ENCODE measurements at places on chromosomes 5 and 9.

- DNase-seq = no peak
Observed at GRCh38 chr9:129619787-129620668, 873 bp downstream of the C9orf50 start.

GRCh38 chr9:100466171-100466828 is 6.6 kb upstream of the TMEFF1 start:
- DNase-seq = no peak

DNA sequence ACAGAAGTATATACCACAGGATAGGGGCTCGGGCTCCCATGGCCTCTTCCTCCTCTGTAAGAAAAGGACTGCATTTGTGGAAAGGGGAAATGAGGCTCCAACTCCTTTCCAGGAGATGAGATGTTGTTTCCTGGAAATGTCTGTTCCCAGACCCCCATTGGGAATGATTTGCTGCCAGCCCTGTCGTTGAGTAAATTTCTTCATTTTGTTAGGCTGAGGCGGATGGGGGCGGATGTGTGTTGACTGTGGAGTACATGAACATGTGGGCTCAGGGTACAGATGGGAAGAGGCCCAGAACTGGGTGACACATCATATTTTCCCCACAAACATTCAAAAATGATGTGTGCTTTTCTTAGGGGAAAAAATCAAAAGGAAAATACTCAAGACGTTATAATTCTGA is 28.8 kb upstream of the TNFAIP8 start:
- peak; percentile 64 for DNase-seq

DNA sequence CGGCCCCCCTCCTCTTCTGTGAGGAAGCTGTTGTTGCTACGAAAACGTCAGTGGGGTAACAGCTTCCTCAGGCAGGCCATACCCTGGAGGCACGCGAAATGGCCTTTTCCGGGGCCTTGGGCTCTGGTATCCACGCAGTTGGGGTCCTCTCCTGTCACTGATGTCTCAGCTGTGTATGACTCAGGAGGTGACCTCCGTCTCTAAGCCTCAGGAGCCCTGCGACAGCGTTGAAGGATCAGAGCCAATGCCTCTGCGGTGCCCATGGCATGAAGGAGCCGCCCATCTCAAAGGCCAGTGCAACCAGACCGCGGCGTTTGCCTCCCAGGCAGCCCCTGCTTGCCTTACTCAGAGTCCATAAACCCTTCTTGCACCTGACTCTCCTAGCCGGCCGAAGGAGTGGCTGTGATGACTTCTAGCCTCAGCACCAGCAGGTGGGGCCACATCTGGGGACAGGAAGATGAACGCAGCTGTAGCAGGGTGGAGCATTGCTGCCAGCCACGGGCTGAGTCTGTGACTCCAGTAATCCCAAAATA is 1.0 kb upstream of the MXD3 start:
- DNase-seq = no peak

DNA sequence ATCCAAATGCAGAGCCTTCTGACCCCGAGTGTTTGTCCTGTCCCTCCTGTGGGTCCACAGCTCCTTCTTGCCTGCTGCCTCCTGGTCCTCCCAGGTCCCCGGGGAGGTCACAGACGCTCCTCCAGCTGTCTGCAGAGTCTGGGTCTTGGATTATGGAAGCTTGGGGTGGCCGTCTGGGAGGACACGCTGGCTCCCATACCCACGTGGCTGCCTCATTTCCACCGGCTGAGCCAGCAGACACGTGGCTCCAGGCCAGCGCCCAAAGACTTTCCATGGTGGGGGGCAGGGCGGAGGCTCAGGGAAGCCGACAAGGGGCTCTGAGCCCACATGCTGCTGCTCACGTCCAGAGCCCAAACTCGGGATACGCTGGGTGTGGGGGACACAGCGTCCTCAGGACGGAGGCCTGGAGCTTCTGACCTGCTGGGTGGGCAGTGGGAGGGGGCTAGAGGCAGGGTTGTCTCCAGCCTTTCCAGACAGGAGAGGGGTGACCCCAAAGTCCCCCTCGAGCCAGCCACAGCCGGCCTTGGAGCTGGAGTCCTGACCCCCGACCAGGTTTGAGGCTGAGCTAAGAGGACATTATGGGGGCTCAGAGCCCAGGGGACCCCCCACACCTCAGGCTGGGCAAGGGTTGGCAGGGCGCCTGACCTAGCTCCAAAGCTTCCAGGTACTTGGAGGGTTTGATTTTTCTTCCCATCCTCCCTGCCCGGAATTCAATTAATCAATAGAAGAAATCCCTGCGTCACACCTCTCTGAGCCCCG is 24.2 kb upstream of the RNU6ATAC start:
- no peak for DNase-seq

DNA sequence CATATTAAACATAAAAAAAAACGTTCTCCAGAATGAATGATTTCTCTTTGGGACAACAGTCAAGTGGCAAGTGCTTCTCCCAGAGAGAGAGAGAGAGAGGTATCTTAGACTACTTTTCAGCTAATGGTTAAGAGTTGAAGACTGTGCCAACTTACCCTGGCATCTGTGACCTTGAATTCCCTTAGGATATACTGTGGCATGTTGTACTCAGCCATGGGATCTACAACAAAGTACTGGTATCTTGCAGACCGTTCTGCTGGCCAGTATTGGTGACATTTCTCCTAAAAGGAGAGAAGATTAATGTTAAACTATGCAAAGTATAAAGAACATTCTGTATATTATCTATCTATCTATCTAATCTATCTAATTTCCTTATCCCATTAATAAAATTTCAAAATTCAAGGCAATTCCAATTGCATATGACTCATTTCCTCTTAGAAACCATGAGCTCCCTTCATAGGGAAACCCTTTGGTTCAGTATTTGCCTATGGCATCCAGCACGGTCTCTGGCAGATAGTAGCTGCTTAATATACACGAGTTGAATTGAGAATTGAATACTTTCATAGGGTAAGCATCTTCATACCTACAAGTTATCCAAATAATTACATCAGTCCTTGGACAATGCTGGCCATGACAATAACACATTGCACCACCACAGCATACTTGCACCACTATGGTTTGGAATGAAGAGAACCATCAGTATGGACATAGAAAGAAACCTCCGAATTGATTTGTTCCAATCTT is 539.4 kb upstream of the DMAC1 start:
- no peak for DNase-seq

DNA sequence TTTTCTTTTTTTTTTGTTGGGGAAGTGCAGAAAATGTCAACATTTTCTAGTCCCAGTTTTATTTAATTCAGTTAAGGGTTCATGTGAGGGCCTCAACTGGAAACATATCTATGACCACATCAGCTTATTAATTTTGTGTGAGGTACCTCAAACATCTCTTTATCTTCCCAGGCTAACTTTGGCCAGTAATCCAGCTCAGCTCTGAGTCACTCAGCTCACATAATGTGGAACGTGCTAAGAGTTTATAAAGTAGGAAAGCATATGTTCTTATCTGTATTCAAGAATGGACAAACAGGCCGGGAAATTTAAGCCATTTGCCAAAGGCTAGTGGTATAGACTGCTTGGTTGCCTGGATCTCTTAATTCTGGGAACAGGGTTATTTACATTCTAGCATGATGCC is 118.4 kb downstream of the INSYN2B start:
- no peak for DNase-seq

- no peak for DNase-seq
Observed at GRCh38 chr5:166712447-166713185, 1578.8 kb upstream of the WWC1 start.

- peak; percentile 11 for DNase-seq
Observed at GRCh38 chr9:91253488-91253887, 108.2 kb downstream of the AUH start.

DNA sequence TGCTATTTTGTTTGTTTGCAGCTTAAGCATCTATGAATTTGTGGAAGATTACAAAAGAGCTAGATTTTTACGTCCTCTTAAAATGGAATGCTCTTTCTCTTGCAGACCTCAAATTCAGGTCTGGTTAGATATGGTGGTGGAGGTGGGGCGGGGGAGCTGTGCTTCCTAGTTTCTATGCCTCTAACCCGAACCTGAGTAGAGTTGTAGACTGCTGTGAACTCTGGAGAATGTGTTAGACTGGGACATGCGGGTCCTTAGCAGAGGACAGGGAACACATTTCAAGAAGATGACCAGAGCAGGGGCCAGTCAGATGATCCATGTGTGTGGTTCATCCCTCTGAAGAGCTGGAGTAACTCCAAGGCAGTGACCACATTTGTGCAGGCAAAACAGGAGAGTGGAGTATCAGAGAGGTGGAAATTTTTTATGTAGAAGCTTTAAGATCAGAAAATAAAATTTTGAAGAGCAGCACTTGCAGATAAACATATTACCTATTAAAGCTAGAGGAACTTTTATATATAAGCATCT is 154.9 kb downstream of the FAM174A start:
- no peak for DNase-seq

DNA sequence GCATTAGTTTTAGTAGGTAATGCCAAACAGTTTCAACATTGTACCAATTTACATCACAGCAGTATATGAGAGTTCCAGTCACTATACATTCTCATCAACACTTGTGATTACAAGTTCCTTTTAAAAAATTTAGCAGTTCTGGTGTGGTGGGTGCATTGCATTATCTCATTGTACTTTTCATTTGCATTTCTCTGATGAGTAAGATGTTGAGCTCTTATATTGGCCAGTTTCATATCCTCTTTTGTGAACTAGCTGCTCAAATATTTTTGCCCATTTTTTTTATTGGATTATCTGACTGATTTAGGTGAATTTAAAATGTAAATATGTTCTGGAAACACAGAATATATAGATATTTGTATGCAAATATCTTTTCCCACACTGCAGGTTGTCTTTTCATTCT is 160.9 kb upstream of the NR3C1 start:
- DNase-seq = no peak

DNA sequence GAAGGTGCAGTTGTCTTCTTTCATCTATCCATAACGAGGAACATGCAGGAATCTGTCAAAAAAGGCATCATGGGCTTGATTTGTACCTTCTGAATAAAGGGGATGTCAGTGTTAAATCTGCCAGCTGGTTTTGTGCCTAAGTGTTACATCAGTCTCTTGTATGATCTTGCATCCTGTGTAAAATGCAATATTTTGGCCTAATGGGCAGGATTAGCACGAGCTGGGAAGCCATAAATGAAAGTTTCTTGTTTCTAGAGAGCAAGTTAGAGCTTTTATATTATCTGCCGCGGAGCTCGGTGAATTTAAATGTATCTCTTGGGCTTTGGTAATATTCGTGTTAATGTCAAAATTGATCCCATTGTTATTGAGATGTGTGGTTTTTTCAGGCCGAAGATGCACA is 526.1 kb upstream of the WWC1 start:
- no peak for DNase-seq

DNA sequence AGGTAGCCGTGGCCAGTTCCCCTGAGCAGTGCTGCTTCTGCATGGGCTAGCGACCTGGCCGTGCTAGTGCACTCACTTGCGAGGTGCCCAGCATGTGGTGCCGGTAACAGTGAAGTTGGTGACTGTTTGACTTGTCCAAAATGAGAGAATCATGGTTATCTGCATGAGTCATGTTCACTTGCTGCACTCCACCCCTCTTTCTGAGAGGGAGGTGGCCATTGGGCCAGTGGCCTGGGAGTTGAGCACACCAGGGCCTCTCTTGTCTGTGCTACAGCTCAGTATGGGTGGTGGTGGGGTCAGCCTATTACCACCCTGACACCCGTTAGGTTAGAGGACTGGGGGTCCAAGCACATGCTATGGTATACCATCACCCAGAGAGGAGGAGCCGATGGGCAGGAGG is 55.4 kb upstream of the GARNL3 start:
- DNase-seq = no peak

DNA sequence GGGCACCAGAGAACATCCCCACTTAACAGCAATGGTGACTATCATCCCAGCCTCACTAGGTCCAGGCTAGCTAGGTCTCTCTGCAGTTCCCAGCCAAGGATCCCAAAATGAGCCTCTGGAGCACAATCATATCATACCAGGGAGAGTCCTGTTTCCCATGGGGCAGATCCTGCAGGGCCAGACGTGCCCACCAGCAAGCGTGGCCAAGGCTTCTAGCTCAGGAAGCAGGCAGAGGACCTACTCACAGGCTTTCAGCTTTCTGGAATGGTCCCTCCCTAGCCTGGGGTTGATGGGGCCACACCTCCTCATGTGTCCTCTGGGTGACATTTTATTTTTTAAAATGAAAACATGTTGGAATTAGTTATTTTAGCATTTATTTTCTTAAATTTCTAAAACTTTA is 45.7 kb upstream of the PITX1 start:
- DNase-seq = no peak

GRCh38 chr9:127862075-127863011 is 7.9 kb upstream of the ENG start:
- DNase-seq = peak; percentile 25

GRCh38 chr5:5387777-5388176 is 34.7 kb upstream of the ICE1 start:
- no peak for DNase-seq

DNA sequence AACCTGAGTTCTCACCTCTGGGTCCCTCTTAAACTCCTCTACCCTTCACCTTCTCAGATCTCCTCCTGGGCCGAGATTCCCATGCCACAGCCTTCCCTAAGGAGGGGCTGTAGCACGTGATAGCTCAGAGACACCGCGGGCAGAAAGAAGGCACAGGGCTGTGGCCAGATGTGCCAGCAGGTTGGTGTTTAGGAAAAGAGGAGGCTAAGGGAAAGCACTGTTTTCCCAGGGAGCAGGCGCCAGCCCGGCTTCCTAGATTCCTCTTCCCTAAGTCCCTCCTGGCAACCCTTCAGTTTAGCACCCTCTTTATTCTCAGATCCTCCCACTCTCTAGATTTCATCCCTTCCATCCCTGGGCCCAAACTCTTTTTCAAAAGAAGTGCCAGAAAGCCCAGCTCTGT is 59.4 kb upstream of the CCNG1 start:
- no peak for DNase-seq

DNA sequence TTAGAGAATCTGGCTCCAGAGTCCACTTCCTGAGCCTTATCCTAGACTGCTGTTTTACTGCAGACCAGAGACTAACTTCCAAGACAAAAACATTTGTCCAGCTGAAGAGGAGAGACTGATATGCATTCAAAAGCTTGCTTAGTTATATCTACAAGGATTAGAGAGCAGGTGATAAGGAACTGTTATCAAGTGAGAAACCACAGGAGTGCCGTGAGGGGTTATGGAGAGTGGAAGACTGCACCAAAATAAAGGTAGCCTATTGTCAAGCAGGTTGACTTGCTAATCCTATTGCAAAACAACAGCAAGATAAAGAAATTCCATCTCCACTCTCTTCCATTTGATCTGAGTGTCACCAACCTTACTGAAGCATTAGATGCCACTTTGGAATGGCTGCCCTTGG is 139.1 kb downstream of the SCAMP1 start:
- no peak for DNase-seq

- no peak for DNase-seq
Observed at GRCh38 chr5:72511366-72511765, 4.2 kb upstream of the ZNF366 start.

DNA sequence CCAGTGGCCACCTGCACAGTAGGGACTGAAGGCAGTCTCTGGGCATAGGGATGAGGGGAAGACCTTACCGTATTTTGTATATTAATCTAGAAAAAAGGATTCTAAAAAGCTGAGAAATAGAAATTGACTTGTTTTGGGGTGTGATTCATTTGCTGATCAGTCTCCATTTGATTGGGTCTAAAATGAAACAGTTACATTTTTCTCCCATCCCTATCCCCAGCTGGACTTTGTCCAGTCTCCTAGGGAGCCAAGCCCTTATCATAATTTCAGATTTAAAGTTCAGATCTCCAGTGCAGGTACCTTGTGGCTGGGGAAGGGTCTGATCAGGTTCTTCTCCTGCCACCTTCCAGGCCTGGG is 240.8 kb downstream of the FANCC start:
- no peak for DNase-seq
